ENCODE measurements at places on chromosomes 5 and 9. TPM values are rescaled to one million over a fixed set of nuclear protein-coding genes. Genes with fewer than 3 reads are reported as not detected.

DNA sequence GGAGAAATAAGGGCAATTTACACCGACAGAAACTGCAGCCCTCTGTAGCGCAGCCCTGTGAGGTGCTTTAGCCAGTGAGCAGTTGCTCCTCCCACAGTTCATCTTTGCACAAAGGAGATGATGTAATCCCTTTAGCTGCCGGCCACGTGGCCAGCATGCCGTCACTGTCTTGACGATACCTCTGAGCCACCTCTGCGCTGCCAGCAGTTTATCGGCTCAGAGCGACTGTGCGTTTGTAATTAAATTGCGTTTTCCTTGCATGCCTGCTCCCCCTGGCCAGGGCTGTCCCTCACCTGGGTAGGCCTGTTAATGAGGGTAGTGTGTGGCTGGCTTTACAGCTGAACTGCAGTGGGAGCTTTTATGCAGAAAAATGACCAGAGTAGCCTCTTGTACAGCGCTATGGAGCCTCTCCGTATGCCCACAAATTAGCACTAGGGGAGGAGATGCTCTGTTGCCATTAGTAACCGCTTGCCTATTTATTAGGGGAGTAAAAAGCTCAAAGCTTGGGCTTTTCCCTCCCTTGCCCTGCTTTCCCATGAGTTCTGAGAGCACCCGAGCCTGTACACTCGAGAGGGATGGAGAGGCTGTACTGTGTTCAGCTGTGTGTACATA is 107.0 kb downstream of the TRIO start:
- peak; percentile 81 for DNase-seq

- no peak for DNase-seq
Observed at GRCh38 chr9:128120741-128121465, 6.6 kb downstream of the PTGES2 start.

- DNase-seq = no peak
Observed at GRCh38 chr5:158142156-158142555, 283.2 kb upstream of the CLINT1 start.

Gene THOC3
- total RNA-seq = 19.0 TPM

DNA sequence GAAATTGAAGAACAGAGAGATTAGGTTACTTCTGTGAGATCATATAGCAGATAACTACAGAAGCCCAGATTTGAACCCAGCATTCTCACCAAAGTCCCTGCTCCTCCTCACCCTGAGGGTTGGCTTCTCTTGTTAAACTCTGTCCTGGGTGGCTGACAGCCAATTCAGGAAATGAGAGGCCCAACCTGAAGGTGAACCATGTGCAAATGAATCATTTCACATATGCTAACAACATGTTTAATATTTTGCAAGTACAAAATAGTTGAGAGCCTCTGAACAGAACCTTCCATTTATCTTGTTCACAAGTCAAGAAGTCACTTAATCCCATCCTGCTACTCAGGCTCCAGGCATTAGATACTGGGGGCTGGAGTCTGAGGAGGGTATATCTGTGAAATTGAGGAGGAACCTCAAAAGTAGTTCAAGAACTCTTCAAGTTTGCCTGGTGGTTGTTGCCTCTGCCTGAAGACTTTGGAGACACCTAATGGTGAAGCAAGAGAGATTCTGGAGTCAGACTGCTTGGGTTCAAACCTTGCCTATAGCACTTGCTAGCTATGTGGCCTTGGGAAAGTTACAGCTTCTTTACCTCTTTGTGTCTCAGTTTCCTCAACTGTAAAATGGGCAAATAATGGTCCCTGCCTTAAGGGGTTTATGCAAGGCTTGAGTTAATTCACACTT is 564.0 kb downstream of the PSAT1 start:
- DNase-seq = peak; percentile 57

- no peak for DNase-seq
Observed at GRCh38 chr9:112013266-112013665, 116.7 kb downstream of the UGCG start.

GRCh38 chr9:31323726-31324444 is 1060.6 kb upstream of the ACO1 start:
- no peak for DNase-seq

Gene SPATA31D4
- not detected for total RNA-seq

GRCh38 chr5:121292664-121293063 is 559.0 kb upstream of the FTMT start:
- DNase-seq = no peak

Gene PCDHA3
- 0.49 TPM for total RNA-seq

GRCh38 chr9:113501129-113501686 is 37.7 kb downstream of the RGS3 start:
- DNase-seq = no peak

Gene ARID3C
- total RNA-seq = 0.74 TPM

GRCh38 chr9:91515074-91515687 is 91.5 kb upstream of the NFIL3 start:
- peak; percentile 83 for DNase-seq

DNA sequence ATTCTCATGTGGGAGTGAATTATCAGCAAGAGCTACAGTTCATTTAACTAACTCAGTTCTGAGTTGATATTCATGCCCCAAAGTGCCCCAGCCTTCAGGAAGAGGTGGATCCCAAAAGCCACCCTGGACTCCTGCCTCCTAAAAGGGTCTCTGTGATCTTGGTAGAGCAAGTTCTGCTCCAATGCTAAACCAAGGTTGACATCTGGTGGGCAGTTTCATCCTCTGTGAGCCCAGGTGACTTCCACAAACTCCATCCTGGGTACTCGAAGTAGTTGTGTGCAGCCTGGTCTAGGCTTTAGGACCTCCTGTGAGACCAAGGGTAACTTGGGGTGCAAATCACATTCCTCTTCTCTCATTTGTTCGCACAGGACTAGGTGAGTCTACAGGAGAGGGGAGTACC is 816.8 kb downstream of the MTRR start:
- DNase-seq = peak; percentile 4

Gene KIF4B
- total RNA-seq = not detected

GRCh38 chr5:35442885-35443639 is 174.6 kb upstream of the SPEF2 start:
- DNase-seq = no peak

Gene DNAI1
- total RNA-seq = not detected

GRCh38 chr5:52043543-52043942 is 660.3 kb downstream of the ISL1 start:
- DNase-seq = no peak

DNA sequence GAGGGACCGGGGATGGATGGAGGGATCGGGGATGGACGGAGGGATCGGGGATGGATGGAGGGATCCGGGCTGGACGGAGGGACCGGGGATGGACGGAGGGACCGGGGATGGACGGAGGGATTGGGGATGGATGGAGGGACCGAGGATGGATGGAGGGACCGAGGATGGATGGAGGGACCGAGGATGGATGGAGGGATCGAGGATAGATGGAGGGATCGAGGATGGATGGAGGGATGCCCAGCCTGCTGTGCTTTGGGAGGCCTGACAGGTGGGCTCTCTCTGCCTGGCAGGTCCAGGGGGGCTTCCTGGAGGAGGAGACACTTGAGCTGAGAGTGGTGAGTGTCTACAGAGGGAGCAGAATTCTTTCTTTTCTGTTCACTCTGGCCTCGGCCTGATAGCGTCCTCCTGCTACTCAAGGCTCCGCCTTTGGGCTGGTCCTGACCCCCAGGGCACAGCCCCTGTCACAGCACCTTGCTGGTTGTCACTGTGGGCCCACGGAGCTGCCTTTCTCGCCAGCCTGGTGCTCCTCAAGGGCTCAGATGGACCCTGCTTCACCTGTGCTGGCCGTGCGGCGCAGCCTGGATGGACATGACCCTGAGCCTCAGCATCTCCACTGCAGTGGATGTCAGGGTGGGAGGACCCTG is 42.2 kb upstream of the RNF130 start:
- no peak for DNase-seq

GRCh38 chr9:128882677-128883603 is 1.0 kb downstream of the LRRC8A start:
- DNase-seq = no peak

Gene PCDHA9
- 0.49 TPM for total RNA-seq

- no peak for DNase-seq
Observed at GRCh38 chr5:50813691-50814090, 147.3 kb downstream of the PARP8 start.

GRCh38 chr9:82456642-82457041 is 468.1 kb downstream of the SPATA31D1 start:
- peak; percentile 43 for DNase-seq

DNA sequence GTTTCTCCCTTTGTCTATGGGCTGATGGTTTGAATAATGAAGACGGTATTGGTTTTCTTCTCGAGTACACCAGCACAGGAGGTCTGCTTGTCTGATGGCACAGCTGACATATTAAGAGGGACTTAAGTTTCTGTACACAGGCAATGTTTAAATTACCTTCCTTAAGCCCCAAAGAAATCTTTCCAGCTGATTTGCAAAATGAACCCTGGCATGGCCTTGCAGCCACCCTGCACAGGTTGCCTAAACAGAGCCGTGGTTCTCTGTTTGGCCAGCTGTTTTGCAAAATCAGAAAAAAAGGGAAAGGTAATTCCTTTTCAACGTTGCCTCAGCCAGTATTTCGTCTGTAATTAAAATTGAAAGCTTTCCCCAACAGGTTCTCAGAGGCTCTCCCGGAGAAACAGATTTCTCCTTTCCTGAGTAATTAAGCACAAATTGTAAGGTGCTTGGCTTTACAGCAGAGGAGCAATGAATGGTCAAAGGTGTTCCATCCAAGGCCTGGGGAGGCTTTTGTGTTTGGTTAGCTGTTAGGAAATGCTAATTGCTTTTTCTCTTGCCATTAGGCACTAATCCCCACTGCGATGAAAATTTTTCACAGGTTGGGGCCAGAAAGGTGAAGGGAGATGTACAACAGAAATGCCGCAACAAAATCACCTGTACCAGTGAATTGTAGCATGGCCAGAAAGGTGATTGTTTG is 138.9 kb downstream of the RASEF start:
- no peak for DNase-seq

Gene BASP1
- 18.5 TPM for total RNA-seq

GRCh38 chr5:80707645-80708044 is 52.9 kb upstream of the DHFR start:
- DNase-seq = no peak

Gene GOLGA2
- 108 TPM for total RNA-seq

Gene HTR1A
- not detected for total RNA-seq

DNA sequence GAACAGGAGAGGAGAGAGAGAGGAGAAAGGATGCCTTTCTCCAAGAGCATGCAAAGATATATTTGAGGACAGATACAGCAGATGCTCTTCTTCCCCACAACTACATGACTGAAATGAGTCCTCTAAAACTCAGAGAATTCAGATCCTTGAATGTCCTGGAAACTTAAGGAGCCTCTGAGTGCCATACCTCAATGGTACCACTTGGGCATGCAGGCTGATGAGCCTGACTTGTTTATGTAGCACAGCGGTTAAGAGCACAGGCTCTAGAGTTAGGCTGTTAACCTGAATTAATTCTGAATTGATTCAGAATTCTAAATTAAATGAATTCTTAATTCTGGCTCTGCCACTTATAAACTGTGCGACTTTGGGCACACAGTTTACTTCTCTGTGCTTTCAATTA is 5.7 kb downstream of the PLPPR1 start:
- no peak for DNase-seq

GRCh38 chr5:110258460-110259216 is 467.8 kb downstream of the TMEM232 start:
- DNase-seq = peak; percentile 6

Gene IL33
- total RNA-seq = 73.9 TPM

DNA sequence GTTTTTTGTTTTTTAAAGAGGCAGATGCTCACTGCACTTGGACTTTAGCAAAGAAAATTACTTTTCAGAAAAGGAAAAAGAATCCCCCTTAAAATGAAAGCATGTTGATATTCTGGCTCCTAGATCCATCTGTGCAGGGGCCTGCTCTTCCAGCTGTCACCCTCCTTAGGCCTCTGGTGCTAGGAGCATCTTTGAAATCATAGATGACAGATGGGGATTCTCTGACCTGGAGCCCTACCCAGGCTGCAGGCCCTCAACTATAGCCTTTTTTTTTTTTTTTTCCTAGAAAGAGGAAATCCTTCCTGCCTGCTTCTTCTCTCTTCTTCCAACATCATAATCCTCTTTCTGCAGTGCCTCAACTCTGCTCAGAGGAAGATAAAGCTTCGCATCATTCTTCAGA is 16.3 kb upstream of the DCP2 start:
- DNase-seq = no peak

Gene TRIM36
- total RNA-seq = 0.36 TPM

GRCh38 chr5:115418788-115419187 is 122.3 kb upstream of the CCDC112 start:
- no peak for DNase-seq

- DNase-seq = peak; percentile 33
Observed at GRCh38 chr5:153623751-153624450, 133.4 kb downstream of the GRIA1 start.

- DNase-seq = no peak
Observed at GRCh38 chr9:137544176-137544760, 5.9 kb downstream of the PNPLA7 start.
